ENCODE measurements at places on chromosomes 6 and 20.
A peak's percentile ranks its signal among the peaks of the same experiment; 100 is the strongest.

DNA sequence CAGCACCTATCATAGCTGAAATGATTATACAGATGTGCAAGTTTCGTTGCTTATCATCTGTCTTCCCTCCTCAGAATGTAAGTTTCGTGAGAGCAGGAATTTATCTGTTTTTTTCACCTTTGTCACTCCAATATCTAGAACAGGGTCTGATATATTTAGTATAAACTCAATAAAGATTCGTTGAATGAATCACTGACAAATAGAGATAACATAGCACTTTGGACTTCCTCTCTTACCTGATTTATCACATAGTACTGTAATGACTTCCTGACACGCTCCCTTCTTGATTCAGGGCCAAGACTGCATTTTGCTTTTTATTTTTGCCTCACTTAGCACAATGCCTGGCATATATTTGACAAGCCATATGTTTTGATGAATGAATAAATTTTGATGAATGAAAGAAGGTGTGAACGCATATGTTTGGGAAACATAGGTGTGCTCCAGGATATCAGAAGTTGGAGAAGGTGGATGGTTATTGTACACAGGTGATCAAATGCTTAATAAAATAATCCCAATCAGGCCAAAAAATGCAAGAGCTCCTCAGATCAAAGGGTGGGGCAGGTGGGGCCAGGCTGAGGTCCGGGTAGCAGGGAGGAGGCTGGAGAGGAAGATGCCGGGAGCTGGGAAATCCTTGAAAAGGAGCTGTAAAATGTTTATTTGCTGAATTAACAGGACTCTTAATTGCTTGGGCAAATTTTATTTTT, 33.0 kb downstream of the PIM1 start:
- no peak for DNase-seq
- peak overlapping the region; percentile 46 for H3K27ac ChIP-seq
- no peaks in the 10 kb centered on the region for H3K36me3 ChIP-seq
- no peaks in the 10 kb centered on the region for H3K27me3 ChIP-seq
- H3K4me3 ChIP-seq = no peak overlapping the region

- no peak overlapping the region for H3K4me3 ChIP-seq
- H3K27me3 ChIP-seq = peaks cover 19% of the 10 kb centered on the region
- H3K27ac ChIP-seq = no peak overlapping the region
- H3K4me1 ChIP-seq = no peaks in the 10 kb centered on the region
Measured at GRCh38 chr6:41226752-41227151, 1.4 kb upstream of the TREML4 start.

DNA sequence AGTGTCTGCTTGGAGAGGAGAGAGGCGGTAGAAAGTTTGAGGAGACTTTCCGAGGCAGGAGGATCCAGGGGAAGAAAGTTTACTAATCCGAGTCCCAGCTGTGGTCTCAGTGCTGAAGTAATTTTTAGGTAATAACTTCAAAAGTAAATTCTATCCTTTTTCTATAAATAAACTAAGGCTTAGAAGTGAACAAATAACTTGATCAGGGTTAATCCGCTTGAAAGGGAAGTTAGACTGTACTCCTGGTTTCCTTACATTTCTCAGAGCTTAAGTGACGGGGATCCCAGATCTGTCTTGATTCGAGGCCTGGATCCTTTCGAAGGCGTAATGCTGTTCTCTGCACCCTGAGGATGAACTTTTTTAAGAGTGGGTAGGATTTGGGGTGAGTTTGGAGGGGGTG, 2.6 kb downstream of the STK35 start:
- no peak for DNase-seq
- H3K4me3 ChIP-seq = peak overlapping the region; percentile 90
- H3K27me3 ChIP-seq = no peaks in the 10 kb centered on the region
- H3K36me3 ChIP-seq = no peaks in the 10 kb centered on the region
- H3K4me1 ChIP-seq = peaks cover 71% of the 10 kb centered on the region

- H3K36me3 ChIP-seq = no peaks in the 10 kb centered on the region
- peaks cover 21% of the 10 kb centered on the region for H3K27me3 ChIP-seq
- no peaks in the 10 kb centered on the region for H3K4me1 ChIP-seq
Measured at GRCh38 chr6:79100304-79100703, 22.2 kb upstream of the PHIP start.

DNA sequence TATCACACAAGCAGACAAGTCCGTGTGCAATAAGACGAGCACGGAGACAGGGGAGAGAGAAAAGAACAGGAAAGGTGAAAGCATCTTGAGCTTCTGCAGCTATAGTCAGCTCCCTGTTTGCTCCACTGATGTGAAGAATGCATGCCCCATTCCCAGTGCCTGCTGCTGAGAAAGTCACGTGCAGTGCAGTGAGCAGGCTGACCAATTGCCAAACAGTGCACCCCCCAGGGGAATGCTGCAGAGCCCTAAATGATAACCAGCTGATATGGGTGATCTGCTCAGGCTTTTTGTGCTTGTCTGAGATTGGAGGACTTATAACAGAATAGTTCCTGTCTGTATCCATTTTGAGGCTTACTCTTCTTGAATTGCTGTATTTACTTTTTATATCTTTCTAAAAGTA, 121.5 kb downstream of the PACRG start:
- H3K4me3 ChIP-seq = no peak overlapping the region
- no peaks in the 10 kb centered on the region for H3K36me3 ChIP-seq
- DNase-seq = no peak
- no peaks in the 10 kb centered on the region for H3K27me3 ChIP-seq
- H3K27ac ChIP-seq = no peak overlapping the region
- H3K4me1 ChIP-seq = no peaks in the 10 kb centered on the region
